ENCODE measurements at places on chromosomes 4 and X. TPM values are rescaled to one million over a fixed set of nuclear protein-coding genes. Genes with fewer than 3 reads are reported as not detected.

TLR3 gene
- 3.8 TPM for polyA plus RNA-seq

HMGN5 gene
- polyA plus RNA-seq, result 16.5 TPM

OPRPN gene
- not detected for polyA plus RNA-seq

SYAP1 gene
- 38.4 TPM for polyA plus RNA-seq

PRAF2 gene
- polyA plus RNA-seq, result 4.6 TPM

ZCCHC12 gene
- 1.8 TPM for polyA plus RNA-seq

DNA sequence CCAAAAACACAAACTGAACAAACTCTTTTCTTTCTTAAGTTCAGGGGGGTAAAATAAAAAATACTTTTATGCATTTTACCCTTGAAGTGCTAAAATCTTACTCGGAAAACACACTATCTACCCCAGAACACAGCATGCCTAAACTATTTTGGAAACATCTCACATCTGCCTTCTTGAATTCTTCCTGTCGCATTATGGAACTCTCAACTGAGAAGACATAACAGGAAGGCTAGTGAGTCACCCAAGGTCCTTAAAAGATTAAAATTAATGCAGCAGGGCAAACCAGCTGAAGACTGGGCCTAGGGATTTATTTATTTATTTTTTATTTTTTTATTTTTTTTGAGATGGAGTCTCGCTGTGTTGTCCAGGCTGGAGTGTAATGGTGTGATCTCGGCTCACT is 208.2 kb downstream of the APBB2 start:
- H3K4me1 ChIP-seq, result no peaks in the 10 kb centered on the region
- no peak overlapping the region for H3K4me3 ChIP-seq
- DNase-seq, result no peak
- no peak overlapping the region for H3K27ac ChIP-seq
- no peaks in the 10 kb centered on the region for H3K36me3 ChIP-seq

- no peaks in the 10 kb centered on the region for H3K4me1 ChIP-seq
- no peaks in the 10 kb centered on the region for H3K36me3 ChIP-seq
- H3K27me3 ChIP-seq, result no peaks in the 10 kb centered on the region
- DNase-seq, result no peak
- no peak overlapping the region for H3K27ac ChIP-seq
These were observed 213.3 kb downstream of the GLUD2 start for GRCh38 chrX:121260596-121261240.

GRCh38 chr4:94407846-94408245 is 43.9 kb upstream of the PDLIM5 start:
- no peak overlapping the region for H3K27ac ChIP-seq
- H3K4me3 ChIP-seq, result no peak overlapping the region
- H3K4me1 ChIP-seq, result no peaks in the 10 kb centered on the region
- no peak for DNase-seq

DNA sequence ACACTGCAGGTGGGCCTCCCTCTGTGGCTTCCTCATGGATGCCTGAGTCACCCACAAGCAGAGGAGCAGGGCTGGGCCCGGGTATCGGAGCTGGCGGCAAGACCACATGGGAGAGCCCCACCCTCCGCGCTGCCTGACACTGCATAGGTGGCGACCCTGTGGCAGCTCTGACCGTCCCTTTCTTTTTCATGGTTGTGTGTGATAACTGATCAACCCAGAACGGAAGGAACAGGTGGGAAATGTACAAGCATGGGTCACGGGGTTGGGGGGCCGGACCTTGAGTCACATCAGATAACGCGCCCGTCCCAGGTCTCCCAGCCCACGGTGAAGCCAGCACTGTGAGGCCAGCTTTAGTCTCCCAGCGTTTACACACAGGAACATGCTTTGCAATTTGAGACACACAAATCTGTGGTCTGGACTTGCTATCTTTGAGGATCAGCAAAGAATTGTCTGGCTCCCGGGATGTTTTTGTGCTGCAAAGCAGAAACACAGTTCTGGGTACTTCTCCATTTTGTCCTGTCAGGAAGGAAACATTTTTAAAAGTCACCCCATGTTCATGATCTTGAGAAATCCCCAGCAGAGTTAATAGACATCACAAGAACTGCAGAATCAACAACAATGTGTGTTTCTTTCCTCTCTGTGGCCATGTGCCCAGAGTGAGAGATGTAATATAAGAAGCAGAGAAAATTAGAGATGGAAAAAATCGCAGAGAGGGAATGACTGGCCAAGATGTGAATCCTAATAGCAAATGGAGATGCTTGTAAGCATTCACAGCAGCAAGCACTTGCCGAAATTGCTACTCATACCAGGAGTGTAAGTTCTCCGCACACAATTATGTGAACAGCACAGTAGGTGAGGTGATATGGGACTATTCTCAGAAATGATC is 70.1 kb upstream of the CBR4 start:
- H3K36me3 ChIP-seq, result no peaks in the 10 kb centered on the region
- peak overlapping the region; percentile 52 for H3K27ac ChIP-seq
- H3K27me3 ChIP-seq, result no peaks in the 10 kb centered on the region
- peak; percentile 37 for DNase-seq
- H3K4me3 ChIP-seq, result no peak overlapping the region
- peaks cover 5% of the 10 kb centered on the region for H3K4me1 ChIP-seq

GRCh38 chr4:99847362-99847976 is 30.8 kb downstream of the DAPP1 start:
- peak overlapping the region; percentile 2 for H3K27ac ChIP-seq
- no peak overlapping the region for H3K4me3 ChIP-seq
- H3K36me3 ChIP-seq, result no peaks in the 10 kb centered on the region
- no peak for DNase-seq
- H3K4me1 ChIP-seq, result no peaks in the 10 kb centered on the region

DNA sequence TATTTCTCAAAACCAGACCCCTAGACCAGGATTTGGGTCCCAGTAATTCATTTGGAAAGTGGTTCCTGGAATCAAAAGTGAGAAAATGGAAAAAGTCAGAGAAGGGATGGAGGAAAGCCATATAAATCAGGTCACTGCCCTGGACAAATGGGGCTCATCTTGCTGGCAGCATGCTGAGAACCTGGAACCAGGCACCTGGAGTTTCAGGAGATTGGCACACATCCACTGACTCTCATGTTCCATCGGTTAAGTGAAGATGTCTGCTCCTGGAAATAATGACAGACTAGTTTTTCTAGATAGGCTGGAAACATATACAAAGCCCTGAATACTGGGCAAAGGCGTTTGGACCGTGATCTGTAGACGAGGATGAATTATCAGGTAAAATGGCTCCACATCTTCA is 163.6 kb upstream of the HS3ST1 start:
- no peak overlapping the region for H3K4me3 ChIP-seq
- no peaks in the 10 kb centered on the region for H3K27me3 ChIP-seq
- no peaks in the 10 kb centered on the region for H3K4me1 ChIP-seq
- no peaks in the 10 kb centered on the region for H3K36me3 ChIP-seq
- no peak for DNase-seq

GRCh38 chr4:135120195-135120594 is 918.6 kb upstream of the PABPC4L start:
- no peak overlapping the region for H3K4me3 ChIP-seq
- H3K27ac ChIP-seq, result no peak overlapping the region
- H3K27me3 ChIP-seq, result no peaks in the 10 kb centered on the region
- H3K36me3 ChIP-seq, result no peaks in the 10 kb centered on the region
- DNase-seq, result no peak

GRCh38 chr4:113996599-113997177 is 17.2 kb upstream of the ARSJ start:
- no peak for DNase-seq
- H3K4me1 ChIP-seq, result no peaks in the 10 kb centered on the region
- H3K36me3 ChIP-seq, result no peaks in the 10 kb centered on the region
- no peak overlapping the region for H3K27ac ChIP-seq
- H3K4me3 ChIP-seq, result no peak overlapping the region

DNA sequence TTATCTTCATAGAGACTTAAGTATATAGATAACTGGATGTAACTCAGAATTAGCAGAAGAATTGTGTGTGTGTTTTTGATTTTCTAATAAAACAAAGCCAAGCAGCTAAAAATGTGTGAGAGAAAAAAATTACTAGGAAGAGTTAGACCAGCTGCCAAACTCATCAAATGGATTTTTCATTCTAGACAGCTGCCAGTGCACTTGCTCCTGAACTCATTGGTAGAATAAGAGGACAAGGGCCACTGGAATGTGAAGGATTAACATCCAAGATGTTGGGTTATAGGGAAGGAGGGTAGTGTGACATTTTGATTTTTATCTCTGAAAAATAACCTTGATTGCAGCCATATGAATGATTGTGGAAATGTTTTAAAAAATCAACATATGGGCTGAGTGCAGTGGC is 49.7 kb downstream of the EGF start:
- no peak overlapping the region for H3K4me3 ChIP-seq
- no peaks in the 10 kb centered on the region for H3K27me3 ChIP-seq
- H3K27ac ChIP-seq, result no peak overlapping the region
- no peaks in the 10 kb centered on the region for H3K36me3 ChIP-seq
- no peaks in the 10 kb centered on the region for H3K4me1 ChIP-seq

GRCh38 chrX:53440621-53441517 is 6.7 kb upstream of the HSD17B10 start:
- no peaks in the 10 kb centered on the region for H3K27me3 ChIP-seq
- H3K4me1 ChIP-seq, result no peaks in the 10 kb centered on the region
- peak overlapping the region; percentile 65 for H3K27ac ChIP-seq

GRCh38 chr4:102091656-102092055 is 253.6 kb downstream of the SLC39A8 start:
- H3K36me3 ChIP-seq, result no peaks in the 10 kb centered on the region
- H3K4me1 ChIP-seq, result no peaks in the 10 kb centered on the region

GRCh38 chr4:185016946-185017758 is 1.1 kb upstream of the HELT start:
- H3K27ac ChIP-seq, result no peak overlapping the region
- DNase-seq, result no peak
- peaks cover 46% of the 10 kb centered on the region for H3K27me3 ChIP-seq
- H3K4me3 ChIP-seq, result no peak overlapping the region

- H3K4me1 ChIP-seq, result no peaks in the 10 kb centered on the region
- DNase-seq, result no peak
- no peaks in the 10 kb centered on the region for H3K36me3 ChIP-seq
- H3K27me3 ChIP-seq, result no peaks in the 10 kb centered on the region
- H3K4me3 ChIP-seq, result no peak overlapping the region
- H3K27ac ChIP-seq, result no peak overlapping the region
These were observed 346.7 kb upstream of the PPARGC1A start for GRCh38 chr4:24236532-24236931.

DNA sequence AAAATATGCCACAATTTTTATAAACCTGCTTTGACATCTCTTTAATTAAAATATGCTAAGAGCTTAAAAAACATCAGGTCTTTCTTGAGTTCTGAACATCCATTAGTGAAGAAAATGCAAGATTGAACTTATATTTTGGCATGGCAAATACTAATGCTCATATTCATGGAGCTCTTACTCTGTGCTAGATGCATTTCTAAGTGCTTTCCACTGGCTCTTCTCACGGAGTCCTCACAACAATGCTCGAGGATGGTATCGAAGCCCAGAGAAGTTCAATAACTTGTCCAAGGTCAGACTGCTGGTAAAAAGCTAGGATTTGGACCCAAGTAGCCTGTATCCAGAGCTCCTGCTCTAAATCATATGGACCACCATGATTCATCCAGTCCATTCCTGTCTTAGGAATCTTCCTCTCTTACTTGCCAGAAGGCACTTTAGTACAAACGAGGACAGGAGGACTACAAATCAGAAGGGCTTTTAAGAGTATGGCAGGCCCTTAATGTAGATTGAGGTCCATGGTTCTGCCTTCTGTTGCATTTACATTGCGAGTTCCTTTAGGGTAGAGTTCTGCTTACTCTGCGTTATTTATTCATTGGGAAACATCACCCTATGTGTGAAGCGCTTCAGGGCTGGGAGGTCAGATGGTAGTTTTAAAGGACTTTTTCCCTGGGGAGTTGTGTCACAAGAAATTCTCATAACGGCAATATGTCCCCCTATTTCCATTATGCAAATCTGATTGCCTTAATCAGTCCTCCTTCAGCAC is 199.2 kb downstream of the RASL11B start:
- no peak for DNase-seq
- no peak overlapping the region for H3K4me3 ChIP-seq
- no peak overlapping the region for H3K27ac ChIP-seq
- H3K4me1 ChIP-seq, result no peaks in the 10 kb centered on the region
- H3K36me3 ChIP-seq, result no peaks in the 10 kb centered on the region

GRCh38 chr4:61036071-61036684 is 163.9 kb upstream of the ADGRL3 start:
- no peak for DNase-seq
- no peaks in the 10 kb centered on the region for H3K27me3 ChIP-seq
- no peaks in the 10 kb centered on the region for H3K4me1 ChIP-seq
- no peaks in the 10 kb centered on the region for H3K36me3 ChIP-seq
- no peak overlapping the region for H3K27ac ChIP-seq

- H3K4me1 ChIP-seq, result no peaks in the 10 kb centered on the region
- peak within 1 kb of the TSS; percentile 43 for H3K4me3 ChIP-seq
- no peak within 1 kb of the TSS for H3K27ac ChIP-seq
- DNase-seq, result peak; percentile 60
- H3K36me3 ChIP-seq, result no peaks in the 10 kb centered on the region
These were observed at the start of gene ETNPPL for GRCh38 chr4:108762559-108763225. ETNPPL (minus strand) TSS chr4:108763053; CDS start chr4:108762898, 155 bp downstream.

- no peak overlapping the region for H3K4me3 ChIP-seq
- no peak for DNase-seq
- H3K4me1 ChIP-seq, result no peaks in the 10 kb centered on the region
These were observed 202.5 kb upstream of the MAB21L2 start for GRCh38 chr4:150379454-150379853.
